DMS153 (cell line): ENCODE measurements at places on chromosomes 13 and 19.

DNA sequence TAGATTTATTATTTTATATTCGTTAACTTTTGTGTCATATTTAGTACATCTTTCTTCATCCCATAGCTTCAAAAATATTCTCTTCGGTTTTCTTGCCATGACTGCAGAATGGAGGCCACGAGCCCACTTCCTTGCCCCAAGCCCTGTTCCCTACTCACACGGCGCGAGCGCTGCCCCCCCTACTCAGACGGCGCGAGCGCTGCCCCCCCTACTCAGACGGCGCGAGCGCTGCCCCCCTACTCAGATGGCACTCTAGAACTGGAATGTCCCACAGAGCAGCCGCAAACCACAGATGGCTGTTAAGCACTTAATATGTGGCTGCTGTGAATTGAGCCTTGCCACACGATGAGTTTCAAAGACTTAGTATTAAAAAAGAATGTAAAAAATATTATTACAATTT, 102.2 kb upstream of the PEG3 start:
- DNase-seq = no peak

- no peak for DNase-seq
Measured at GRCh38 chr19:55341595-55342531, 2.2 kb downstream of the KMT5C start.

DNA sequence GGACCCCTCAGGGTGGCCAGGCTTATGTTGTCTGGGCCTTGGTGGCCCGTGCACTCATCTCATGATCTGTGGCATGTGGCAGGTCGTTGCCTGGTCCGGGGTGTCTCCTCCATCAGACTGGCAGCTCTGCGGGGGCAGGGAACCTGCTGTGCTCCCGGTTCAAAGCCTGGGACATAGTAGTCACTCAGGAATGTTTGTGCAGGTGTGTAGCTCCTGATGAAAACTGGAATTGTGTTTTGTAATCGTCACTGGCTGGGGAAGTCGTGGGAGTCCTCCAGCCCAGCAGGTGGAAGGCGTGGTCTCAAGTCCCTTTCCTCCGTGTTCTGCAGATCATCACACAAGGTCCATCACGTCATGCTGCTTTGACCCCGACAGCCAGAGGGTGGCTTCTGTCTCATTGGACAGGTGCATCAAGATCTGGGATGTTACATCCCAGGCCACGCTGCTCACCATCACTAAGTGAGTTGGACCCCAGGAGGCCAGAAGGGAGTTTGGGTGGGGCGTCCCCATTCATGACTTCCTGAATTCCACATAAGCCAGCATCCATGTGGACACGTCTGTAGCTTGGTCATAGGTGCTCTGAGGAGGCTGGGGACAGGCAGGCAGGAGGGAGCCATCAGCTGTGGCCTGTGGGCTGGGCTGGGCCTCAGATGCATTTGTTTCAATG, 19.1 kb downstream of the WDR88 start:
- no peak for DNase-seq

GRCh38 chr19:277581-278165, 13.5 kb downstream of the PLPP2 start:
- no peak for DNase-seq

GRCh38 chr19:17519967-17520366, 8.5 kb downstream of the PGLS start:
- no peak for DNase-seq

DNA sequence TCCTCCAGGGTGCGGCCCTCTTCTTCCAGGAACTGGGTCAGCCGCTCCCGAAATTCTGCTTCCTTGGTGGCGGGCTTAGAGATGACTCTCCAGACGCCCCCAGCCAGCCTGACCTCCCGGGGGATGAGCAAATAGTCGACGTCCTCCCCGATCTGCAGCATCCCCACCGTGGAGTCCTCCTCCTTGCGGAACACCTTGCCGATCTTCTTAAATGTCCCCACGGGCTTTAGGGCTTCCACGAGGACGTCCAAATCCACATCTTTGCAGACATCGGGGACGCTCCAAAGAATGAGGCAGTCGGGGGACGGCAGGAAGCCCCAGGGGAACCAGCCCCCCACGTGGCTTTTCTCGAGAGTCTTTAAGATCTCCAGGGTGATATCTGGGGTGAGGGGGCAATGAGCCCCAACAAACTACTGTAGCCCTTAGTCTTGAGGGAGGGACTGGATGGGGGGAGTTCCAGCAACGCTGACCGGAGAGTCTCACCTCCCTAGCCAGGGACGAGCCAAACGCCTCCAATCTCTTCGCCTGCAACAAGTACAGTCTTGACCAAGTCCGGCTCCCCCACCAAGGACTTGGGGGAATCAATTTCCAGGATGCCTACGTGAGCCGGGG, 608 bp downstream of the CCDC8 start:
- no peak for DNase-seq

- DNase-seq = no peak
Measured at GRCh38 chr19:39778763-39779162, at the start of gene LEUTX. TSS of gene LEUTX (plus strand) at chr19:39778854. CDS start at chr19:39778921, 67 bp downstream.

DNA sequence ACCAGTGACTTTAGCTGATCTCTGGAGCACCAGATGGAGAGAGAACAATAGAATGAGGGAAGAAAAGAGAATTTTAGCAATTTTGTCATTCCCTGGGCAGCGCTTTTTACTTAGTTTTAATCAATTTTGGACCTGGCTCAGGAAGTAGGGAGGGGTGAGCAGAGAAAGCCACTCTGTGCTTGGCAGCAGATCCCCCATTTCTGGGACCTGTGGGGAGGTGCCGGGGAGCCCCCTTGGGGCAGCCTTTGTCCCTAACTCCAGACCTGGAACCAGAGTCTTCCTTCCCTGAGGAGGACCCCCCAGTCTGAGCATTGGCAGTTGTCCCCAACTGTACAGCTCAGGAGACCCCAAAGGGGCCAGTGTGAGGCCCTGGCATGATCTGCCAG, 10.5 kb downstream of the LYL1 start:
- no peak for DNase-seq

GRCh38 chr13:47708386-47708785, 292.7 kb downstream of the SUCLA2 start:
- DNase-seq = no peak

DNA sequence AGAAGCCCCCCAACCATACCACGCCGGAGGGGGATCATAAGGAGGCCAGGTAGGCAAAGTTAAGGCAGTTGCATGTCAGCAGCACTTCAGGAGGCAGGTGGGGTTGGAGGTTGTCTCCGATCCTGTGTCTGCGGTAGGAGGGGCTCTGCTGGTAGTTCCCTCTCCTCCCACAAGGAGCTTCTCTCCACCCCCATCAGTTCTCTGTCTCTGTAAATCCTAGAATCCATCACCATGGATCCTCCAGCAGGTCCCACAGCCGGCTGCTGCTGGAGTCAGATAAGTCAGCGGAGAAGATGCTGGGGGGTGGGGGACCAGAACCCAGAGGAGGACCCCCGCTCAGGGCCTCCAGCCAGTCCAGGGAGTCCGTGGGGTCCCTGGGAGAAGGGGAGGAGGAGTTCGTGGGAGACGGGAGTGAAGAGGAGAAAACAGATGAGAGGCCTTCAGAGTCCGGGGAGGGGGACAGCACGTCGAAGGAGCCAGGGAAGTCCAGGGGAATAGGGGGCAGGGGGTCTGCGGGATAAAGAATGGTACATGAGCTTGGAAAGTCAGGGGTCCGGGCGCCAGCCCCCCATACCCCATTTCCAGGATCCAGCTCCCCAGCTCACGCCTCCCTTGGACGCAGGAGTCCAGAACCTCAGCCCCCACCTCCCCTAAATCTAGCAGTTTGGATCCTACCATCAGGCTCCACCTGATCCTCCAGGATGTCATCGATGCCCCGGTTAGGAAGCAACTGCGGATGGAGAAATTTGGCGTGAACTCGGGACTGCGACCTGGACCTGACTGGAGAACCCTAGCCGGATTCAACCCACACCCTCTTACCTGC, 6.3 kb downstream of the MAMSTR start:
- no peak for DNase-seq

GRCh38 chr19:56350416-56351045, 35.9 kb upstream of the ZSCAN5A start:
- DNase-seq = no peak

DNA sequence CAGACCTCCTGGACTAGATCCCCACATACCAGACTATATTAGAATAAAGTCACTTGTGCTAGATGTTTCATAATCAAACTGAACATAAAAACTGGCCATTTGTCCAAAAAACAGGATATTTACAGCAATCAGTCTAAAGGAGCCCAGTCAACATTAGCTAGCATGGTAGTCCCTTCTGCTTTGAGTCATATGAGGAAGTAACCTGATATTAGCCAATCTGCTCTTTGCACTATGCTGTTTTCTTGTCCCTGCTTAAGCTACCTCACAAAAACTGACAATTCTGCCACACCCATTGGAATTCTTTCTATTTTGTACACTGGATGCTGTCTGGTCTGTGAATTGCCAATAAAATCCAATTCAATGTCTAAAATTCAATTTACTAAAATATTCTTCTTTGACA, 1824.2 kb downstream of the OLFM4 start:
- DNase-seq = no peak

DNA sequence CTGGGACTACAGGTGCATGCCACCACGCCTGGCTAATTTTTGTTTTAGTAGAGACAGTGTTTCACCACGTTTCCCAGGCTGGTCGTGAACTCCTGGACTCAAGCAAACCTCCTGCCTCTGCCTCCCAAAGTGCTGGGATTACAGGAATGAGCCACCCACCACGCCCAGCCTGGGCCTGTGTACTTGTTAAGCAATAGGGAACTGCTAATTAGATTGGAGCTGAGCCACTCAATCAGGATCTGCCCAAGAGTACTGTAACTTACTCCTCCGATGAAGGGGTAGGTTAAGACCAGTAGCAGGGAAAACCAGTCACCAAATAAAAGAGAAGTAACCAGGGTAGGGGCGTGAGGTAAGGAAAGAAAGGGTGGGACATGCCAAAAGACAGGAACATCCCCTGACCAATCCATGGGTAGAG, 2.3 kb downstream of the DDX39A start:
- DNase-seq = no peak

DNA sequence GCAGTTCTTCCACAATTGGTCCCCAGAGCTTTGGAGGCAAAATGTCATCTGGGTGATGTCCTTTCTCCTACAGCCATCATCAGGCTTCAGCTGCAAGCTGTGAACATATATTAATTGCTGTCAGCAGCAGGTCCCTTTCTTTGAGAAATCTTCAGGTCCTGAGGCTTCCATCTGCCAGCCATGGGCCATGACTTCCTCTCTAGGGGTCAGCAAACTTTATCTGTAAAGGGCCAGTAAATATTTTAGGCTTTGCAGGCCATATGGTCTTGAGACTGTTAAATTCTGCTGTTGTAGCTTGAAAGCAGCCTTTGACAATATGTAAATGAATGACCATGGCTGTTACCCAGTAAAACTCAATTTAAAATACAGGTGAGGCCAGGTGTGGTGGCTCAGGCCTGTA, 27.1 kb downstream of the SERP2 start:
- no peak for DNase-seq

DNA sequence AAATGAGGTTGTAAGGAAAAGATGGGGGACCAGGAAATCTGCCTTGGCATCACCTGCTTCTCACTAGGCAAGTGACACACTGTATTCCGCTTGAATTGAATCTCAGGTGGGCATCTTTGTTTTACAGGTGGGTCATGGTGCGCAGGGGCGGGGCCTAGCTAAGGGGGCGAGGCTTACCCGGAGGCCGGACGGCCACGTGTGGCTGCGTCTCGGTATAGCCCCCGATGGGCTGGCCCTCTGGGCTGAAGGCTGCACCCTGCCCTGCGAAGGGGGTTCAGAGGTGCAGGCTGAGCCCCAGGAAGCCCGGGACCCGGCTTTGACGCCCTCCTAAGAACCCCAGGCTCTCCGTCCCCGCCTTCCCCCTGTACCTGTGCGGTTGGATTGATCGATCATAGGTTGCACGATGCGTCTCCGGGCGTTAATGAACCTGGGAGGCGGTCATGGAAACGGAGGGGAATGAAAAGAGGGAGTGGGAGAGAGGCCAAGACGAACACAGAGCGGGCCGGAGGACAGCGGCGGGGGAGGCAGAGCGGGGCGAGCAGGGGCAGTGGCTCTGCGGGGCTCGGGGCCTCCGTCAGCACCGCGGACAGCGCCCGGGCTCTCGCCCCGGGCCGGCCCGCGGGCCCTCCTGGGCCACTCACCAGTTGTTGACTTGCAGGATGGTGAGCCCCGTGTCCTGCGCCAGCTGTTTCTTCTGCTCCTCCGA, 12.5 kb downstream of the MEIS3 start:
- no peak for DNase-seq

DNA sequence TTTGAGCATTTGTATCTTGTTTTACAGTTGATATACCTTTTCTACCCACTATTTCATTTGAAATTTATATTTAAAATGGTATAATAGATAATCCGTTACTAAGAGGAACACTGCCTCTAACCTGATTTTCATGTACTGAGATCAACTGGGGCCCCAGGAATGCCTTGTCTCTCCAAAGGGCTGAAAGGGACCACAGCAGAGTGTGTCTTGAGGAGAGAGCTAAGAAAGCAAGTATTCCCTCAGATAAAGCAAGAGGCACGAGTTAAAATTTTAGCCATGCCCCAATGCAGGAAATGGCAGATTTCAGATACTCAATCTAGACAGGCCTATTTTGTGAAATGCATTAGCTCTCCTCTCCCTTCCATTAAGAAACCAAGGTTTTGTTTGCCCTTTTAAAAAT, 10.7 kb downstream of the UQCRFS1 start:
- no peak for DNase-seq
